Stimulated activated CD4-positive, alpha-beta T cell treated with anti-CD3 and anti-CD28 coated beads, Interleukin-4, amount 100 ng/mL, for 48 hours (primary cell): ENCODE measurements at places on chromosomes 5 and 9.

- no peak for DNase-seq
Measured at GRCh38 chr5:149757197-149757947, 27.3 kb downstream of the PPARGC1B start.

- no peak for DNase-seq
Measured at GRCh38 chr5:24643156-24643555, 1.6 kb downstream of the CDH10 start.

DNA sequence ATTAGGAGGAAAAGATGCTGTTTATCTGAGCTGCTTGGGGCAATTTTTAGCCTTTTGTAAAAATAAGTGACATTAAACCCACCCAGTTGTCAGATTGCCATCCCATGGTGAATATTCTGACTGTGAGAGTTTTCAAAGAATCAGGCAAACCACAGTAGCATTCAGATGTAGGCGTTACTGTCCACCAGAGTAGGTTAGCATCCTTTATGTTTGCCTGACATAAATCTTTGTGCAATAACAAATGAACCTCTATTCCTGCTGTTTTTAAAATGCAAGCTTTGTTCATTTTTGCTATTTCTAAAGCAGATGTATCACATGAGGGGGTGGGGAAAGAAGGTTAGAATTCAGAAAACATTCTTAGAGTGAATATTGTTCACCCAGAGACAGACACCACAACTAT, 427.8 kb downstream of the CDH9 start:
- DNase-seq: no peak

GRCh38 chr9:126367616-126368015, 41.0 kb downstream of the MVB12B start:
- DNase-seq: no peak

DNA sequence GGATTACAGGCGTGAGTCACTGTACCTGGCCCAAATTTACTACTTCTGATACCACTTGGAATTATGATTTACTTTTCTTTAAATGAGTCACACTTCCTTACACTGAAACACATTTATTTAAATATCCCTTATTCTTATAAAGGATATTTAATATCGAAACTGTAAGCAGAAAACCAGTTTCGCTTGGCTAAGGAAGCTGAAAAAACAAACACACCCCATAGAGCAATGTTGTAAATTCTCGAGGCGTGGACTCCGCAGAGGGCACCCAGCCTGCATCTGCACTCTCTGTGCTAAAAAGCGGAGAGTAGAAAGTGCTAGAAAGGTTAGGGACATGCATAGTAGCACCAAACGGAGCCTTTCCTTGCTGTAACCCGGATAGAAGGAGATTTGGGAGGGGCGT, 86.5 kb downstream of the HMCN2 start:
- DNase-seq: no peak

DNA sequence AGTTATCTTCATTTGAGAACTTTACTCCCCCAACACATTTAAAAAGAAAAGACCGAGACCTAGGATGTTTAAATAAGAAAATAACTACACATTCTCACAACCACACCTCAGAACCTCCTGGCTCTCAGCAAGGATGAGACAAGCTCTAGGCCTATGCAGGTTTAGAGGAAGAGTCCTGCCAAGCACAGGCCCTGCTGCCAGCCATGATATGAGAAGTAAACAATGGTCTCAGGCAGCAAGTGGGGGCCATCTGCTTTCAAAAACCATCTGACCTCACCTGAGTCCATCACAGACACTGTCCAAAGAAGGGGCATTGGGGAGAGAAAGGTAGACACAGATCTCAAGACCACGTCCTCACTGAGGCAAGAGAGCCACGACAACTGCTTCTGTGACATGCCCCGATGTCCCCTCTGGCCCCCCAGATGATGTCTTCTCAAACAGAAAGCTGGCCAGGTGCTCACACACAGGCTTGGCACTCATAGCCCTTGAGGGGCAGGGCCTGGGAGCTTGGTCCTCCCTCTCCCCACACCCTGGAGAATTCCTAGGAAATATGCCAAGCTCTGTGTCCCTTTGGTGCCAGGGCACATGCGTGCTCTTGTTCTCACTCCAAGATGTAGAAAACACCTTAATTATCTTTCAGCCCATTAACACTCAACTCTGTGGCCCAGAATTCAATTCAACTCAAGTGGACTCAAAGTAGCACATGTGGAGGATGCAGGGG, 150.4 kb downstream of the FSTL4 start:
- no peak for DNase-seq

- no peak for DNase-seq
Measured at GRCh38 chr9:73183917-73184861, 32.5 kb downstream of the ANXA1 start.

- DNase-seq: no peak
Measured at GRCh38 chr9:16611001-16611400, 259.5 kb downstream of the BNC2 start.

DNA sequence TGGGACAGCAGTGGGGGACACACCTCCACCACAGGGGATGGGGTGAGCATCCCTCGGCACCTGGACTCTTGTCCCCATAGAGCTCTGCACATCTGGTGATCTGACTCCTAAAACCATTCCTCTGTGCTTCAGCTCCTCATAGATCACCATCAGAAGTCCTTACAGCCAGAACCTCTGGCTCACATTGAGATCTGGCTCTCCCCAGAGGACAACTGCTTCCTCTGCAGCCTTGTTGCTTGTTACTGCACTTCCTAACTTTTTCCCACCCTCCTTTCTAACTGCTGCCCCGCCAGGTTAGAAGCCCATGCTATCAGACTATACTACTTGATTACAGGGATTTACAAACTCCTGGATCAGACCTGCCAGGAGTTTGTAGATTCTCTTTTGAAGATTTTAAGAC, 64.5 kb downstream of the ARSB start:
- no peak for DNase-seq

DNA sequence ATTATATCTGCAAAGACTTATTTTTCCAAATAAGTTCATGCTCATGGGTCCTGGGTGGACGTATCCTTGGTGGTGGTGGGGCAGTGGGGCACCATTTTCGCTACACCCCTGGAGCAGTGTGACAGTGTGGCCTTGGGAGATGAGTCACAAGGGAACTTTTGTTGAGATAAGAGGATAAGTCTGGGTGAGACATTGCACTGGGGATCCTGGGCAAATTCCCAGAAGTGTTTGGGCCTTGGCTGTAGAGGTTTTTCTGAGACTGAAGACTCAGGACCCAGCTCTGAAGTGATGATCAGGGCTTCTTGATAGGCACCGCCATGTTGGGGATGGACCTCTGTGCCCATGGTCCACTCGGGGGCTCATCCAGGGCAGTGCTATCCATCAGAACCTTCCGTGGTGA, 149.4 kb downstream of the MACROH2A1 start:
- no peak for DNase-seq

GRCh38 chr5:56525113-56525512, 290.2 kb upstream of the MAP3K1 start:
- DNase-seq: no peak

DNA sequence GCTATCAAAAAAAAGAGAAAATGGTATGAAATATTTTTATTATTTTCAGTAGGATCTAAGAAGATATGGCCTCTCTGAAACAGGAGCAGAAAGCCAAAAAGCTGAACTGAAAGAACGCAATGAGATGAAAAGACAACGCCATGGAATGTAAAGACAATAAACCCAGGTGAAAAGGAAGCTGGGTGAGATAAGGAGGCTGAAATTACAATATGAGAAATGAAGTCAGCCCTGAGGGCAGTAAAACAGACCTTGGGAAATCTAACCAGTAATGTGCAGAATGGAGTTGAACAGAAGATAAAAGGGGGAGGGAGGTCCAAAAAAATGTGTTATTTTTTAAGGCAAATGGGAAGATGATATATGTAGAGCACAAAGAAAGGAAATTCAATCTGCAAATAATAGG, 265.3 kb downstream of the ENC1 start:
- DNase-seq: no peak

- no peak for DNase-seq
Measured at GRCh38 chr5:125467222-125467621, 720.8 kb upstream of the ZNF608 start.

DNA sequence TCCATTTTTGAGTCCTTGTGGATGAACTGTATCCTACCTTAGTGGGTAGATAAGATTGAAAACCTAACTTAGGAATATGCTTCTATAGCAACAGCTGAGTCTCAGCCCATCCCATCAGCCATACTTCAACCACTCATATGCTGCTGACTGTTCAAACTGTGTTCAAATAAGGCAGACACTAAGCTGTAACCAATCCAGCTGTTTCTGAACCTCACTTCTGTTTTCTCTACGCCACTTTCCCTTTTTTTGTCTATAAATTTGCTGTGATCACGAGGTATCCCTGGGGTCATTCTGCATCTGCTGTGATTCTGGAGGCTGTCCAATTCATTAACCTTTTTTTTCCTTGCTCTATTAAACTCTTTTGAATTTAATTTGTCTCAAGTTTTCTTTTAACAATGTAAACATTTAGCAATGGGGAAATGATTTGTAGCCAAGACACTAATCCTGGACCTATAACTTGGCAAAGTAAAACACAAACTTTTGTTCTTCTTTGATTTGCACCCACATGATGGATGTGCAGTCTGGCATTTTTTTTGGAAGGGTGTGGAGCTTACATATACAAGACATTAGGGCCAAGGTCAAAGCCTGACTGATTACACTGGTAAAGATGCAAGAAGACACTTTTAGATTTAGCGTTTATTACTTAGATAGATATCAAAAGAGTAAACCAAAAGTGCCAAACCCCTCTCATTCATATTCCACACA, 14.9 kb upstream of the SCGB3A2 start:
- no peak for DNase-seq

DNA sequence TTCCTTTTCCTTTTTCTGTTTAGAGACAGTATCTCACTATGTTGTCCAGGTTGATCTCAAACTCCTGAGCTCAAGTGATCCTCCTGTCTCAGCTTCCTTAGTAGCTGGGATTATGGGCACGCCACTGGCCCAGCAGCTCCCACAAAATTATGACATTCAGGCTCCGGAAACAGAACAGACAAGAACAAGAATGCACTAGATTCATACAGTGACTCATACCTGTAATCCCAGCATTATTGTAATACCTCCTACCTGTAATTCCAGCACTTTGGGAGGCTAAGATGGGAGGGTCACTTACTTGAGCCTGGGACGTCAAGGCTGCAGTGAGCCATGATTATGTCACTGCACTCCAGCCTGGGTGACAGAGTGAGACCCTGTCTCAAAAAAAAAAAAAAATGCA, 26.7 kb upstream of the B4GALT1 start:
- no peak for DNase-seq

DNA sequence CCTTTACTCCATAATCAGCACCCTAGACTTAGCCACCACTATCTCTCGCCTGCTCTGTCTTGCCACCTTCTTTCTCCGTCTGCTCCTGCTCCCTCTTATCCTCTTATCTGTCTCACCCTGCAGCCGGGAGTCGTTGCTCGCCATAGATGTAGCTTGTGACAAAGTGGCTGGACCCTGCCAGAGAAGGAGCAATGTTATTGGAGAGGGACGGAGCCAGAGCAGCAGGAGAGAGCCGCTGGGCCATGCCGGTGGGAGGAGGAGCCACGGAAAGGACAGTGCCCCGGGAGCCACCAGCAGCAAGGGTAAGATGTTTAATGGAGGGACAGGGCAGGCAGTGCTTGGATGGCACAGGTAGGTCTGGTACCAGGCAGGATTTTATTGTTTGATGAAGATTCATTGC, 137.3 kb downstream of the SEC61B start:
- no peak for DNase-seq

GRCh38 chr5:137888466-137888862, 793 bp upstream of the PKD2L2 start:
- DNase-seq: no peak

DNA sequence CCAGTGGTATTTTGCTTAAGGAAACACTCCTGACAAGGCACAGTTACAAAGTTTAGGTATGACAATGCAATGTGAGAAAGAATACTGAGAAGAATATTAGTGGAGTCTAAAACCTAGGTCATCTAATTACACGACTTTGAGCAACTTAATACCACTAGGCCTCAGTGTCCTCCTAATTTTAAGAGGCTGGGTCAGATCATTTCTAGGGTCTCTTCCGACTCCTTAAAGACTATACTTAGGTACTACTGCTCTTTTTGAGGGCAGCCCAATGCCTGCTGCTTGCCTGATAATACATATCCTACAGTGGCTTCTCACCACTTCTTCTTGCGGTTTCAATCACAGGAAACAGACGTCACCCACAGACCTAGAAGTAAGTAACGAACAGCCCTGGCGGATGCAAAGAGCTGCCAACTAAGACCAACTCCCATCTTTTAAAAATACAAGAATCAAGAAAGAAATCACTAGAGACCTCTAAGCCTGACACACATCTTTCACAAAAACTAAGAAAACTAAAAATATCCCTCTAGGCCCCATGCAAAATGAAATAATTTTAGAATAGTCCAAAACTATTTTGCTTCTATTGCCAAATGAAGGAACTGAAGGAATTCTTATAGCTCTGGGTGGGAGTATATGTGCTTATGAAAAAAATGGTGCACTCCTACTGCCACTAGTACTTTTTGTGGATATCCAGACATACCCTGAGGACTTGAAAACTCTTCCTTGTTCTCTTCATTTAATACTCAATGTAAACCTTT, 13.1 kb downstream of the DIAPH1 start:
- peak; percentile 35 for DNase-seq

- DNase-seq: no peak
Measured at GRCh38 chr5:61280205-61280604, 51.9 kb upstream of the ZSWIM6 start.

- DNase-seq: no peak
Measured at GRCh38 chr9:133950192-133950591, 41.9 kb downstream of the VAV2 start.

- DNase-seq: no peak
Measured at GRCh38 chr9:137311986-137312851, 10.1 kb upstream of the NRARP start.

- DNase-seq: no peak
Measured at GRCh38 chr5:67620424-67621397, 424.1 kb upstream of the CD180 start.

- no peak for DNase-seq
Measured at GRCh38 chr9:137968235-137968634, 90.7 kb downstream of the CACNA1B start.

- DNase-seq: no peak
Measured at GRCh38 chr9:114166614-114167572, 11.6 kb downstream of the COL27A1 start.

- no peak for DNase-seq
Measured at GRCh38 chr9:130956636-130957450, 17.8 kb upstream of the FIBCD1 start.

- DNase-seq: no peak
Measured at GRCh38 chr5:91027405-91028139, 355.5 kb downstream of the ARRDC3 start.

- DNase-seq: no peak
Measured at GRCh38 chr5:96051401-96051830, 89.8 kb upstream of the ELL2 start.

DNA sequence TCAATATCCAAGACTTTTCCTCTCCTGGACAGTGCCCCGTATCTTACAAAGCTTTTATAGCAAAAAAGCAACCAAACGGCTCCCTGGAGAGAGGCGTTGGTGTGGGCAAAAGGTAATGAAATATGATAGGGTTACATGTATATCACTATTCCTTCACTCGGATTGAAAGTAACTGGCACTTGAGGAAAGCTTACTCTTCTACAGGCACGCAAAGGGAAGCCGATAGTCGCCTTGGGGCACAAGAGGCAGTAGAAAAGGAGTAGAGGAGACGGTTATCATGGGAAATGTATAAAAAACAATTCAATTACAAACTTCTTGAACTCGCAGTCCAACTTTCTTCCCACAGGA, 1.1 kb downstream of the DIAPH1 start:
- no peak for DNase-seq
